Mammary epithelial cell (primary cell): ENCODE measurements at places on chromosomes 5 and 9.

DNA sequence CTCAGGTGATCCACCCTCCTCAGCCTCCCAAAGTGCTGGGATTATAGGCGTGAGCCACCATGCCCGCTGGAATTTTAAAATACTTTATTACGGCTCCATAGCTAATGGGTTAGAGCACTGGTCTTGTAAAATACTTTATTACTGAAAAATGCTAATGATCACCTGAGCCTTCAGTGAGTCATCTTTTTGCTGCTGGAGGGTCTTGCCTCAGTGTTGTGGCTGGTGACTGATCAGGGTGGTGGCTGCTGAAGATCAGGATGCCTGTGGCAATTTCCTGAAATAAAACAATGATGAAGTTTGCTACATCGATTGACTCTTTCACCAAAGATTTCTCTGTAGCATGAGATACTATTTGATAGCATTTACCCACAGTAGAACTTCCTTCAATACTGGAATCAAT is 26.0 kb upstream of the GNE start:
- peak; percentile 76 for DNase-seq

- DNase-seq = no peak
These were observed 7.6 kb downstream of the SHB start for GRCh38 chr9:38061326-38061977.

GRCh38 chr5:1665803-1666202 is 133.8 kb downstream of the MRPL36 start:
- DNase-seq = no peak

GRCh38 chr5:172944741-172945140 is 14.5 kb upstream of the RPL26L1 start:
- no peak for DNase-seq

DNA sequence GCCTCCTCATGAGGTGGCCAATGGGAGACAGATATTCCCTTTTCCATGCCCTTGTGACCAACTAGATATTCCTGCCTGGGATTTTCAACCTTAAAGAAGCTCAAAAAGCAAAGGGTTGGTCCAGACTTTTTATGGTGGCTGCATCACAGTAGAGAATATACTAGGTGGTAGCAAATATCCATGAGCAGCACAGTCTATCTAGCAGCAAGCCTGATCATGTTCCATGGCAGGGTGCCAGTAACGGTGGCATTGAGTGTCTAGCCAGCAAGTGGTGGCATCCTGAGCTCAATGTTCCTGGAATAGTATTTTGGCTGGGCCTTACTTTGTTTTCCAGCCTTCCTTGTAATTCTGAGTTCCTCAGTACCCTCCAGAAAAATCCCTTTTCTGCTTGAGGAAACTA is 25.8 kb downstream of the CDC25C start:
- DNase-seq = peak; percentile 57

DNA sequence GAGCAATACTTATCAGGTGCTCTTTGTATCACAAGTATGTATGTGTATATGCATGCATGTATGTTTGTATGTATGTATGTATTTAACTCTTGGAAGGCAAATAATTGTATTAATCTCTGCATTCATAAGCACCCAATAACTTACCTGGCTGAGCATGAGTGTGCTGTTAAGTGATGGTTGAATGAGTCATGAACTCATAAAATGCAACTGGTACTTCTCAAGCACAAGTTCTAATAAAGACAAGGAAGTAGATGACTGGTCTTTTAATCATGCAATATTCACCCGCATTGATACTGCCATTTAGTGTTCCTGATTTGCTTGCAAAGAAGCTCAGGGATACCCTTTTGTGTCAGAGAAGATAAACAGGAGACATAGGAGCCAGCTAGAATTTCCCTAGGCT is 204.9 kb upstream of the TRPM3 start:
- DNase-seq = peak; percentile 78

- no peak for DNase-seq
These were observed 96.6 kb downstream of the ADRB2 start for GRCh38 chr5:148923023-148923422.

- peak; percentile 23 for DNase-seq
These were observed 714 bp downstream of the SEC24A start for GRCh38 chr5:134649163-134649835.

DNA sequence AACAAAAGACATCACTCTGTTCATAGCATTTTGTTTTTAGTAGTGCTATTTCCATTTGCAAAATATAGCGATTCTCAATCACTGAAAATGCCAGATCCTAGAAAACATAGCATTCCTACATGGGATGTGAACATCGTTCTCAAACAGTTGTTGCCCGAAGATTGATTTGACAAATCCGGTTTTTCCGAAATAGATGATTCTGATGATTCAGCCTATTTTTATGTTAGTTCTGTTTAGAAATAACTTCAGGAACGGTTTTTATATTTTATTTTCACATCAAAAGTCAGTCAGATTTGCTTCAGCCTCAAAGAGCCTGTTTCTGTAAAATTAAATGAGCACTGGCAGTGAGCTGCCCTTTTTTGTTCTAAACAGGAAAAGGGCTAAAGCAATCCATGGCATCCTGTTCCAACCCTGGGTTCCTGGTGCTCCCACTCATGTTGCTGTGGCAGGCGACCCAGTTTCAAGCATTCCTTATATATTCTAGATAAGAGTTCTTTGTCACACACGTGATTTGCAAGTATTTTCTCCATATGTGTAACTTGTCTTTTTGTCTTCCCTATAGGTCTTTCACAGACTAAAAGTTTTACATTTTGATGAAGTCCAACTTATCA is 14.2 kb upstream of the PSIP1 start:
- no peak for DNase-seq

DNA sequence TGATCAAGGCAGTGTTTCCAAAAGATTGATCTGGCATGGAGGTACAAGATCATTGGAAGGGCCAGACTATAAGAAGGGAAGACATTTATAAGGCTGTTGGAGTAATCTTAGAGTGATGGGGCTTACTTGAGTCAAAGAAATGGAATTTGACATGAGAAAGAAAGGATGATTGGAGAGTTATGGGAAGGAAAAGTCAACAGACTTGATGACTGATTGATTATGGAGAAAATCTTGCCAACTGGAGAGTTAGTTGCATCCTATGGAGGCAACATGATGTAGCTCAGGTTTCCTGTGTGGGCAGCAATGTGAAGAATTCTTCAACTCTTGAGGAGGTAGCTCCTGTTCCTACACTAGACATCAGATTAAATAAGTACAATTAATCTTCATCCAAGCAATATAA is 10.9 kb upstream of the MAST4 start:
- no peak for DNase-seq

- DNase-seq = no peak
These were observed 28.8 kb upstream of the PANK3 start for GRCh38 chr5:168607946-168608345.

DNA sequence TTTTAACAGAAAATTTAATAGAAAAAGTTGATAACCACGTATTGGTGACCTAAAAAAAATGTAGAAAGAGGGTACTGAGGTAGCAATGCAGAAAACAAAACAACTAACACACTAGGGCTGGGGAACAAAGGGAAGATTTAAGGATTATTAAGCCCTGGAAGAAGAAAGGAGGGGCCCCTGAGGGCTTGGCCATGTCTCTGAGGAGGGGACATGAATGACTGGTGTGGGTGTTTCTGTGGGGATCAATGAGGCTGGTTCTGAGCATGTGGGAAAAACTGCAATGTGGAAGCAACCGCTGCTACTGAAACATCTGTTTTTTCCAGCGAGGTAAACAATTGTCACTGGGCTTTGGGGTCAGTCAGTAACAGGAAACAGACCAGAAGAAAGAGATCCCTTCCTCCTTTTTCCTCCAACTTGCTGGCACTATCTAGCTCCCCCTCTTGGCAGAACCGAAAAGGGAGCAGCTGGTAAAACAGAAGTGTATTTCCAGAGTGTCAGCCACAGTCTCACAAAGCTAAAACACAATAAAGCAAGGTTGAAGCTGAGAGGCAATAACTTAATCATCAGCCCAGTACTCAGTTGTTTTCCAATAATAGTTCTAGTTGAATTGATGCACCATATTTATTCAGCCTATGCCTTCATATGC is 48.3 kb downstream of the ATPSCKMT start:
- no peak for DNase-seq

DNA sequence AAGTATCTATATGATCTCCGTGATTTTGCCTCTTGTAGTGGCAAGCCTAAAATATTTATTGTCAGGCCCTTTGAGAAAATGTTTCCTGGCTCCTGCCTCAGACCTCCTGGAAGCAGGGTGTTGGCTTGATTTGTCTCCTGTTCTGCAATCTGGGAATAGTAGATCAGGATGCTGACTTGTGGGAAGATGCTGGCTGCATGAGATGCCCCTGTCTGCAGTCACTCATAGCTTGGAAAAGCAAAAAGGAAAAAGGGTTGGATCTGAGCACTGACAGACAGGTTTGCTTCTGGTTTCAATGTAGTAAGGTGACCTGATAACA is 16.7 kb downstream of the TJP2 start:
- DNase-seq = no peak

DNA sequence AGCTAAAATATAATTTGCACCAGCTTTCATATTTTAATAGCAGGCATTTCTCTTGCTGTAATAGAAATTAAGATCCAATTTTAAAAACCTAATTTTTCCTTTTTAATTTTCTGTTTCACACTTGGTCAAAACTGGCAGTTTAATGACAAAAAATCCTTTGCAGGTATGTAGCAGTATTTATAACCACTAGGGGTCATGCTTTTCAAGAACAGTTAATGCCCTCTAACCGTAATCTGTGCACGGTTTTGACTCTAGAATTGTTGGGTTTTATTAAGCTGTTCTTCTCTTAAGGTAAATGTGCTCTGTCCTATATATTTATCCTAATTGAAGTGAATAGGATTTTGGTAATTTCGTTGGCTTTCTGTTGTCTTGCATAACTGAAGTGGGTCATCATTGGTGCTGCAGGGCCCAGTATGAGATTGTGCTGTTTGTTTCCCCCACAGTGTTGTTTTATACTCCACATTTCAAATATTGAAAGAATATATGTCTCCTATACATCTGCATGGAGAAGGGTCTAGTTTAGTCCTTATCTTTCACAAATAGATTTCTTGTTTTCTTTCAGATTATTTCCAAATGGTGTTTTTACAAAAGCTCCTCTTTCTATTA is 107.4 kb downstream of the SCAMP1 start:
- peak; percentile 20 for DNase-seq

GRCh38 chr9:124079176-124079925 is 67.8 kb downstream of the LHX2 start:
- DNase-seq = no peak
